Stimulated activated CD8-positive, alpha-beta memory T cell treated with anti-CD3 and anti-CD28 coated beads, Interleukin-7, amount 100 ng/mL, for 48 hours (primary cell): ENCODE measurements at places on chromosomes 3 and 15.

DNA sequence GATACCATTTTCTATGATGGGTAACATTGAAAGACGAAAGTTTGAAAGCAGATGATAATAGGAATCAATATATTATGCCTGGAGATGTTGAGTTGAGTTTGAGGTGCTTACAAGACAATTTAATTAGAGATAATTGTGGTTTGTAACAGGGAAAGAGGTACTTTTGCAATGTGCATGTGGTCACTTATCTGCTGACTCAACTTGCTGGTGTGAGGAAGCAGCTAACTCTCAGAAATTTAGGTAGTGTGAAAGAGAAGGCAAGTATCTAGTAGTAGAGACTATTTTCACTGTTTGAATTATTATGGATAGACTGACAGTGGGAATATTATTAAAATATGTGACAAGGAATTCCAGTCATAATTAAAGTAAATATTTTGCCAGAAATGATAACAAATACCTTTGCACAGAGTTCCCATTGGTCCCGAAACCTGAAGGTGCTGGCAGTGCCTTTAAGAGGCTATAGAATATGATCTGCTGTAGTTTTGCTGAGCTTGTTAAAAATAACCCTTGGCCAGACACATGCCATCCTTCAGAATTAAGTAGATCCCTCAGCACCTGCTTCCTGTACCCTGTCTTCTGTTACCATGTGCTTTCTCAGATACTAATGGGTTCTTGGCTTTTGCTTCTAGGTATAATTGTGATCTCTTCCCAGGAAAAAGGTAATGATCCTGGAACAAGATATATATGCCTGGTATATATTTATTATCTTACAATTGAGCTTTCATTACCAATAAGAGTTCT lies 315.9 kb downstream of the BCHE start:
- no peak for DNase-seq

DNA sequence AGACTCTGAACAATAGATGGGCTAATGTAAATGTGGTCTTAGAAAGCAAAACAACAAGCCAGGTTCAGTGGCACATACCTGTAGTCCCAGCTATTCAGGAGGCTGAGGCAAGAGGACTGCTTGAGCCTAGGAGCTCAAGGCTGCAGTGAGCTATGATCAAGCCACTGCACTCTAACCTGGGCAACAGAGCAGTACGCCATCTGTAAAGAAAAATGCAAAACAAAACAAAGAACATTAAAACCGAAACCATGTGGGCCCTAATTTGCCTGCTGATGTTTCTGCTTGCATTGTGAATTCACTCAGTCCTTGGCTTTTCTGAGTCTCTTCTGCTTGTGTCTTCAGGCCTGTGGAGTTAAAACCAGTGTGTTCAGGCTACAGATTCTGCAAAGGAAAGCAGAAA lies 56.7 kb downstream of the CCNL1 start:
- no peak for DNase-seq

DNA sequence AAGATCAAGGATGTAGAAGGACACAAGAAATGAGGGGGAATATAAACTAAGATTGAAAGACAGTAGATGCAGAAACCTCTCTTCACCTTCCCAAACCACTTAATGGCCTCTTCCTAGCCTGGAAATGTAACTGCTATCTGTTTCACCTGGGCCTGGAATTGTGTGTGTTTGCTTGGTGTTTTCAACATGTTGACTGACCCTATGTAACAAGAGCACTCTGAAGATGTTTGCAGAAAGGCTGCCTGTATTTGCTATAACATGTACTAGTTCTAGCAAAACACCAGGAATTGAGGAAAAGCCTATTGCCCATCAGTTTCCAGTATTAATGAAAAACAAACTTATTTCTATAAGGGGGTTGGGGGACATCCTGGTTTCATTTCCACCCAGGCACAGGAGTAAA lies 248.3 kb downstream of the WDR72 start:
- no peak for DNase-seq

DNA sequence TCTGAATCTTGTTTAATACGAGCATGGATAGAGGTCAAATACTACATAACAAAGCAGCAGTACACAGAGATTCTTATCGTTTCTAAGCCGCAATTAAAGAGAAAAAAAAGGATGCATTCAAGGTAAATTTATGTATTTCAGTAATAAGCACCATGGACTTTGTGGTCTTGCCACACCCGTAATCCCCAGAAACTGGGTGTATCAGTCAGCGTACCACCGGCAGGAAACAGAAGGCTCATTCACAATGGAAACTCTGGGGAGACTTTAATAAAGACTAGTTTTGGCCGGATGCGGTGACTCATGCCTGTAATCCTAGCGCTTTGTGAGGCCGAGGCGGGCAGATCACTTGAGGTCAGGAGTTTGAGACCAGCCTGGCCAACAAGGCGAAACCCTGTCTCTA lies 81.9 kb upstream of the ZNF280D start:
- no peak for DNase-seq

DNA sequence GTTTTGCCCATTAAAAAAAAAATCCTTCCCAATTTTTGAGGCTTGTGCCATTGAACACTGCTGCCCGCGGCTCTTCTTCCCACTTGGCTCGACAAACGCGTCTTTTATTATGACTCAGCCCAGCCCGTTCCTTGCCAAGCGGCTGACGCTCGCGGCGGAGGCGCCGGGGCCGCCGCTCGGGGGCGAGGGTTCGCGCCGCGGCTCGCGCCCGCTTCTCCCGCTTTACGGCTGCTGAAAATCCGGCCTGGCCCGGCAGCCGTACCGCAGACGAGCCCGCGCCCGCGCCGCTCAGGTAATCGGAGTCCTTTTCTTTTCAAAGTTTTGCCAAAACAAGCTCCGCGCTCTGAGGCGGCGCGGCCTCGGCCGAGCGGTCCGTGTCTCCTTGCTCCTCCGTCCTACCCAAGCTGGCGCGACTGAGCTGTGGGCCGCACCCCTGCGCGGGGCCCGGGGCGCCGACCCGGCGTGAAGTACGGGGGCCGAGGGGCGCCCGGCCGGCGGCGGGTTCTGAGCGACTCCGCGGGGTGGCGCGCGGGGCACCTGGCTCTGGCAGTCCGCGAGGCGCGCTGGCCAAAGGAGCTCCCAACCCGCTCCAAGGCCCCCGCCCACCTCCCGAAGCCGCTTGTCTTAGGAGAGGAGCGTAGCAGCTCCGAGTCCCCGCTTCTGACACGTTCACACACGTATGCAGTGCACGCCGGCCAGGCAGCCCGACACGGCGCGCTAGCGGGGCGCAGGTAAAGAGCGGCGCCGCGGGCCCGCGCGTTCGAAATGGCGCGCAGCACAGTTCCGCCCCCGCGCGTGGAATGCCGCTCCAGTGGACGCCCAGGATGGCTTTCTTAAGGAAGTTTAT lies 418.2 kb upstream of the NAALADL2 start:
- peak; percentile 50 for DNase-seq

- peak; percentile 80 for DNase-seq
Measured at GRCh38 chr3:129160891-129161859, at the start of gene ISY1. Gene ISY1 (minus strand): TSS chr3:129161063. CDS start chr3:129160975, 88 bp downstream.

- no peak for DNase-seq
Measured at GRCh38 chr15:55823191-55823670, 80.3 kb upstream of the PRTG start.

- DNase-seq = no peak
Measured at GRCh38 chr15:71304681-71305080, 189.4 kb downstream of the THSD4 start.

DNA sequence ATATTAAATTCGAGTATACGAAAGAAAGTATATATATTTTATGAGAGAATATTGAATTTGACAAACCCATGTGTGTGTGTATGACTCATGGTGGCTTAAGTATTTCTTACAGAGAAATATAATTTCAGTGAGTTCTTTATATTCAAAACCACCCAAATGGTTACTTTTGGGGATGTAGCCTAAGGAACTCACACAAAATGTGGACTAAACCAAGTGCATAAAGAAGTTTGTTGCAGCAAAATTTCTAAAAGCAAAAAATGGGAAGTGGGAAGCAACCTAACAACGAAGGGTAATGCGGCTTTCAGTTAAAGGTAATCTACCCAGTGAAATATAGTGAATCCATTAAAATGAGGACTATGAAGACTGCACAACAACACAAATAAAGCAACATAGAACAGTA lies 277.1 kb downstream of the EDEM1 start:
- DNase-seq = no peak

GRCh38 chr15:40785814-40786213 lies 16.0 kb downstream of the C15orf62 start:
- no peak for DNase-seq

- DNase-seq = no peak
Measured at GRCh38 chr3:36923981-36924743, 20.7 kb downstream of the TRANK1 start.
